Activated naive CD4-positive, alpha-beta T cell treated with anti-CD3 and anti-CD28 coated beads, Interleukin-2, amount 10 ng/mL, durations not matched to agents 7 days and 5 days (primary cell): ENCODE measurements at places on chromosomes 5 and 9.

- DNase-seq, result peak; percentile 49
Measured at GRCh38 chr9:101705135-101705661, 33.2 kb downstream of the GRIN3A start.

GRCh38 chr9:125700791-125701190 is 6.2 kb downstream of the MAPKAP1 start:
- no peak for DNase-seq

DNA sequence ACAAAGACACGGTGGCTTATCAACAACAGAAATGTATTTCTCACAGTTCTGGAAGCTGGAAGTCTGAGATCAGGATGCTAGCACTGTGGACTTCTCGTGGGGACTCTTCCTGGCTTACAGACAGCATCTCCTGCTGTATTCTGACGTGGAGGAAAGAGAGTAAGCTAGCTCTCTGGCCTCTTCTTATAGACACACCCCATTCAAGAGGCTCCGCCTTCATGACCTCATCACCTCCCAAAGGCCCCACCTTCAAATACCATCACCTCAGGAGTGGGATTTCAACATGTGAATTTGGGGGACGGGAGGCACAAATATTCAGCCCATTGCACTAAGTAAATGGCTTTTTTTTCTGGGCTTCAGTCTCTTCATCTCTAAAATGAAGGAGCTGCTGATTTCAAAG is 27.6 kb downstream of the KCNMB1 start:
- DNase-seq, result no peak

DNA sequence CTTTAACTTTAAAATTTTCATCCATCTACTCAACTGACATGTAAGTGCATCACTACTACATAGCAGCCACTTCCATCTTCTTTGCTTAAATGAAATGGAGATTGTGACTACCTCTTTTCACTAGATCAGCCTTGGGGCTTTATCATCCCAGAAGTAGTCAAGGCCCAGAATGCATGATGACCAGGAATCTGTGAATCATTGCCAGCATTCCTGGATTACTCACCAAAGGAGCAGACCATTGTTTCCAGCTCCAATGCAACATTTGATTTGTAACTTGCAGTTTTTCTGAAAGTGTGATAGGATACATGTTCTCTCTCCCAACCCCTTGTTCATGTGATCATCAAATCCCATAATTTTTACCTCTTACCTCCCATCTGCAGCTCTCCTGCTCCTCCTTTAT is 65.1 kb downstream of the PLPPR1 start:
- no peak for DNase-seq
